ENCODE measurements at places on chromosomes 7 and 10. TPM values are rescaled to one million over a fixed set of nuclear protein-coding genes. Genes with fewer than 3 reads are reported as not detected.

Gene NOC3L
- total RNA-seq: 25.7 TPM

Gene SPDYE9
- not detected for total RNA-seq

Gene TSPAN13
- total RNA-seq: 37.3 TPM

Gene LIPM
- total RNA-seq: not detected

Gene FRMD4A
- total RNA-seq: 65.3 TPM

Gene PRKG1
- total RNA-seq: 4.4 TPM

Gene PSMC2
- 122 TPM for total RNA-seq

Gene BPGM
- 19.8 TPM for total RNA-seq

- no peak for DNase-seq
Measured at GRCh38 chr10:92813979-92814378, 34.3 kb upstream of the EXOC6 start.

DNA sequence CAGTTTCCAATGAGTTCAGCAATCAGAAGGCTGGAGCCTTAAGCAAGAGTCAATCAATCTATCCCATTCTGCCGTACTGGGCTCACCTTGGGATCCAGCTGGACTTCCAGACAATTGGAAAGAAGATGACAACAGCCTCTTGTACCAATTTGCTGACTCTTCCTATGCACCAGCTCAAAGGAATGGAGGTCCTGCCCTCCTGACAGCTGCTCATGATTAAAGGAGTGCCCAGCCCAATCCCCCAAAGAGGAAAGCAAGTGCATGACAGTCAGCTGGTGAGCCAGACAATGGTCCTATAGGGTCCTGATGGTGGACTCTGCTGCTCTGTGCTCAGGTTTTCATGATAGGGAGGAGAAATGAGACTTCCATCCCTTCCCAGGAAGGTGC, 25.1 kb downstream of the VSTM4 start:
- no peak for DNase-seq

GRCh38 chr7:87575521-87575920, 25.2 kb downstream of the ABCB1 start:
- DNase-seq: no peak

DNA sequence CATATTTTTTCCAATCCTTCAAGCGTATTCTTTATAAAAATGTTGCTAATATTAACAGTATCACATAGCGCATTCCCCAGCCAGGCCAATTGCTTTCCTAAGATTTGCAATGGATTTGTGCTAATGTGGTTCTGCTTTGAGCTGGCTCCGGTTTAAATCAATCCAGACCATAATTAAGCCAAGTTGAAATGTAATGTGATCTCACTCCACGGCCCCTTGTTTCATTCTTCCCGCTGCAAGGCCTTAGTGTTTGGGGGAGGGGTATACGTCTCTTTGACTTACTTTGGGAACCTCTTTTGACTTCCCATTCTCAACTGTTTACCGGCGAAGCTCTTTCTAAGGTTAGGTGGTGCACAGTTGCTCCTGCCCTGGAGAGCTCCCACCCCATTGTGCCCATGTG, 86.4 kb downstream of the PRPF18 start:
- no peak for DNase-seq

DNA sequence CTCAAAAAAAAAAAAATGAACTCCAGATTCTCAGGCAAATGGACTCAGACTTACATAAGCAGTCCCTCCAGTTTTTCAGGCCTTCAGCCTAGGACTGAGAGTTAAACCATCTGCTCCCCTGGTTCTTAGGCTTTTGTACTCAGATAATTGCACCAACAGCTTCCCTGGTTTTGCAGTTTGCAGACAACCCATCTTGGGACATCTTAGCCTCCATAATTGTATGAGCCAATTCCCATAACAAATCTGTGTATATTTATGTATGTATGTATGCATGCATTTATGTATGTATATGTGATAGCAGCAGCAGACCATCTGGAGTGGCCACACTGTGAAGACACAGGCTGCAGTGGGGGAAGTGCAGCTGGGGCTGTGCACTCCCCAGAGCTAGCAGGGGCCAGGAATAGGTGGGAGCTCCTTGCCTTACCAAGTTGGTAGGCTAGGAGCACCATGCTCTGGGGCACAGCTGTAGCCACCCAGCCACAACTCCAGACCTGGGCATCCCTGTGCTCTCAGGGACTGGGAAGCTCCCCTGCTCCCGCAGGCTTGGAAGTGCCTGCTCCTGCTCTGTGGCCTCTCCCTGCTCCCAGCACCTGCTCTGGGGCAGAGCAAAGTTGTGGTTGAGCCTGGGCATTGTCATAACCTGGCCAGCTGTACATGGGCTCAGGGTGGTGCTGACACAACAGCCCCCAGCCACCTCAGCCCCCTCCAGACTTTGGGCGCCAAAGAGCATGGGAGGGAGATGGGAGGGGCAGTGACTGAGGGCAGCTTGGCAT, 8.9 kb upstream of the KLHL7 start:
- no peak for DNase-seq

DNA sequence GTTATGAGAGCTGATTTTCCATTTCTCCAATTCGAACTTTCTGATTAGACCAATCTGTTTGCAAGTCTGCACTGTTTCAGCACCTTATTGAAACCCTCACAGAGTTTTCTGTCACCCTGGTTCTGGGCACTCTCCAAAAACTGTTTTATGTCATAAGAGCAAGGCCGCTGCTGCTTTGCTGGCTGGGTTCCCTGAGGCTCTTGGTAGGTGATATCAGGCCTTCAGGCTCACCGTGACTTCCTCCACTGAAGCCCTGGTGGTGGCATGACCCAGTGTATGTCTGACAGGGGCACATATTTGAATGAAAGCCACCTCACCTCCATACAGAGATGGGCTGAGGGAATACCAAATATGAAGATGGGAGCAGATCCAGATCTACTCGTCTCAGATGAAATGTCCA, 8.3 kb downstream of the RABGEF1 start:
- DNase-seq: no peak

- DNase-seq: no peak
Measured at GRCh38 chr7:86002858-86003257, 640.9 kb upstream of the GRM3 start.

GRCh38 chr7:7235347-7235746, 53.0 kb downstream of the C1GALT1 start:
- no peak for DNase-seq

Data from neural crest cell (in vitro differentiated cells).